Endothelial cell (in vitro differentiated cells): ENCODE measurements at places on chromosomes 5 and 9. TPM values are rescaled to one million over a fixed set of nuclear protein-coding genes. Genes with fewer than 3 reads are reported as not detected.

SPINK6 gene
- not detected for total RNA-seq

MCC gene
- total RNA-seq, result 22.7 TPM

ZMAT2 gene
- total RNA-seq, result 51.0 TPM

NME5 gene
- total RNA-seq, result 0.82 TPM

TDRD7 gene
- total RNA-seq, result 17.5 TPM

SPINK13 gene
- not detected for total RNA-seq

GNPDA1 gene
- 59.5 TPM for total RNA-seq

- DNase-seq, result no peak
Observed at GRCh38 chr5:3642231-3642630, 46.6 kb downstream of the IRX1 start.

DNA sequence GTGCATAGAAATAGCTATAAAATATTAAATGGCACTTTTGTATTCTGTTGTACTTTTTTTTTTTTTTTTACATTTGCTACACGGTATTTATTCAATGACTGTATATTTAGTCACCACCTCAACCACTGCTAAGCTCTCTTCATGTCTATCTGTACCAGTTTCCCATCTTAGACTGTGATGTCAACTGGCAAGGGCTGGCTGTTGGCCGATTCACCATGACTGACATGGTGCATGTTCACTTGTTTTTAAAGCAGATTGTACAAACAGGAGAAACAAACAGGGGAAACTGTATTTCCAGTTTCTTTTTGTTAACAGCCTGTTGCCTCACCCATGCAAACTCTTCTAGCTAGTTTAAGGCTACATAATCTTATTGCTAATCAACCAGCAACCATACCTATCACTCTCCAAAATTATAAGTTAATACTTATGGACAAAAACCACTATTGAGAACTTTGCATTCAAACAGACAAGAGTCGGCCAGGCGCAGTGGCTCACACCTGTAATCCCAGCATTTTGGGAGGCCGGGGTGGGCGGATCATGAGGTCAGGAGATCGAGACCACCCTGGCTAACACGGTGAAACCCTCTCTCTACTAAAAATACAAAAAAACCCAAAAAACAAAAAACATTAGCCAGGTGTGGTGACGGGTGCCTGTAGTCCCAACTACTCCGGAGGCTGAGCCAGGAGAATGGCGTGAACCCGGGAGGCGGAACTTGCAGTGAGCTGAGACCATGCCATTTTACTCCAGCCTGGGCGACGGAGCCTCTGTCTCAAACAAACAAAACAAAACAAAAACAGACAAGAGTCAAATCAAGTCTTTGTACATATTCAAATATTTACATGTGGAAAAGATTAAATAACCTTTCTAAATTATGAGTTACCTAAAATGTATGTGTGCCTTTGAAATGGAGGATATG is 13.2 kb downstream of the ZFAND5 start:
- no peak for DNase-seq

DNA sequence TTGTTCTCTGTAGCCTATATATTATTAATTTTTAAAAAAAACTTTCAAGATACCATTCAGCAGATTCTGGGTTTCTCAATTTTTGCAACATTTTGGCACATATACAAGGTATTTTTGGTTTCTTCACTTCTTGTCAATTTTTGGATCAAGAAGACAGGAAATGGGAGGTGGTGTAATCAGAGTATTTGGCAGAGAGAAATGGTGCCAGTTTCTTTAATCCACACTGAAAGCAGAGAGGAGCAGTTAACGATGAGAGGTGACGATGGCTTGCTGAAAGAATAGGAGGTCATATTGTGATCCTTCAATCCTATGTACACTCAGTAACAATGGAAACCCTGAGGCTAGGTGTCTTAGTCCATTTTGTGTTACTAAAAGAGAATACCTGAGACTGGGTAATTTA is 16.4 kb downstream of the NNT start:
- no peak for DNase-seq

GRCh38 chr9:2299843-2300205 is 284.7 kb downstream of the SMARCA2 start:
- DNase-seq, result no peak

GRCh38 chr5:131488463-131488862 is 146.6 kb downstream of the RAPGEF6 start:
- no peak for DNase-seq

GRCh38 chr5:77360973-77361372 is 131.1 kb downstream of the WDR41 start:
- no peak for DNase-seq

- DNase-seq, result no peak
Observed at GRCh38 chr9:99162759-99163364, 57.9 kb downstream of the TGFBR1 start.

- peak; percentile 78 for DNase-seq
Observed at GRCh38 chr9:114405294-114406034, 17.7 kb upstream of the AKNA start.

GRCh38 chr5:86565197-86565789 is 52.4 kb upstream of the COX7C start:
- DNase-seq, result no peak

DNA sequence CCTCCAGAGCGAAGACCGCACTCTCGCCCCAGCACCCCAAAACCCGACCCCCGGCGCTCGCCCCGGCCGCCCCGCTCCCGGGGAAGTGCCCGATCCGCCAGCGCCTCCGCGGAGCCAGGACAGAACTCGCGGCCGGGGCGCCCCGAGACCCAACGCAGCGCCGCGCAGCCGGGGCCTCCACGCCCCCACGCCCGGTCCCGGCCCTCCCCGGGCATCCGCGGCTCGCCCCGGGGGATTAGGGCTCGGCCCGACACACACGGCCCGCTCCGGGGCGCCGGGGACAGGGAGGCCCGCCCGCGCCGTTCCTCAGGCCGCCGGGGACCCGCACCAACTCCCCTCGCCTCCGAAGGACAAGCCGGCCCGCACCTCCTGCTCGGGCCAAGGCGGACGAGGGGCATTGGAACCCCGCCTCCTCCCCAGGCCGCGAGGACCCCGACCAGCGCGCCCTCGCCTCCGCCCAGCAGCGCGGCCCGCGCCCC is 544 bp downstream of the FNBP1 start:
- DNase-seq, result peak; percentile 36

GRCh38 chr5:172648755-172649154 is 7.7 kb downstream of the NEURL1B start:
- DNase-seq, result no peak

DNA sequence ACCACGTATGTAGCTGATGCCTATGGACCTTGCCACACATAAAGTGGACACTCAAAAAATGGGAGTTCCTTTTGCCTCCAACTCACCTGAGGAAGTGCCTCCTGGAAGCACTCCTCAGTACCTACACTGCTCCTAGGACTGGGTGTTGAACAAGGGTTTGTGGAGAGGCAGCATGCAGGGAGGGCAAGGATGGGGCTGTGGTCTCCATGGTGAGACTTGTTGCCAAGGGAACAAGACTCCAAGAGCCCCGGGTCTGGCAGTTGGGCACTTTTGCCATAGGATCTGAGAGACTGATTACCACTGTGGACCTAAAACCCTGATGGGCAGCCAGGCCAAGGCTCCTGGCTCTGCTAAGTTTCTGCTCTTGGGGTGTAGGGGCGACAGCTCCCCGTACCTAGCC is 6.9 kb upstream of the NR5A1 start:
- DNase-seq, result no peak

DNA sequence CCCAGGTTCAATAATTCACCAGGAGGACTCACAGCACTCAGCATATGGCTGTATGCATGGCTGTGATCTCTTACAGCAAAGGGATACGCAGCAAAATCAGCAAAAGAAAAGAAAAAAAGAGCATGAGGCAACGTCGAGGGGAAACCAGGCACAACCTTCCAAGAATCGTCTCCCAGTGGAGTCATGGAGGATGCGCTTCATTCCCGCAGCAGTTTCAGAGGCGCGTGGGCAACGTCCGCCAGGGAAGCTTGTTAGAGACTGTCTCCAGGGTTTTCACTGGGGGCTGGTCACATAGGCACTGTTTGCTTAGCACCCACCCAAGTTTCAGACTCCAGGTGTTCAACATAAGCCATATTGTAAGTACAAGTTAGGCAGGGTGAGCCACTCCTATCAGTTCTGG is 44.6 kb downstream of the NSG2 start:
- no peak for DNase-seq

DNA sequence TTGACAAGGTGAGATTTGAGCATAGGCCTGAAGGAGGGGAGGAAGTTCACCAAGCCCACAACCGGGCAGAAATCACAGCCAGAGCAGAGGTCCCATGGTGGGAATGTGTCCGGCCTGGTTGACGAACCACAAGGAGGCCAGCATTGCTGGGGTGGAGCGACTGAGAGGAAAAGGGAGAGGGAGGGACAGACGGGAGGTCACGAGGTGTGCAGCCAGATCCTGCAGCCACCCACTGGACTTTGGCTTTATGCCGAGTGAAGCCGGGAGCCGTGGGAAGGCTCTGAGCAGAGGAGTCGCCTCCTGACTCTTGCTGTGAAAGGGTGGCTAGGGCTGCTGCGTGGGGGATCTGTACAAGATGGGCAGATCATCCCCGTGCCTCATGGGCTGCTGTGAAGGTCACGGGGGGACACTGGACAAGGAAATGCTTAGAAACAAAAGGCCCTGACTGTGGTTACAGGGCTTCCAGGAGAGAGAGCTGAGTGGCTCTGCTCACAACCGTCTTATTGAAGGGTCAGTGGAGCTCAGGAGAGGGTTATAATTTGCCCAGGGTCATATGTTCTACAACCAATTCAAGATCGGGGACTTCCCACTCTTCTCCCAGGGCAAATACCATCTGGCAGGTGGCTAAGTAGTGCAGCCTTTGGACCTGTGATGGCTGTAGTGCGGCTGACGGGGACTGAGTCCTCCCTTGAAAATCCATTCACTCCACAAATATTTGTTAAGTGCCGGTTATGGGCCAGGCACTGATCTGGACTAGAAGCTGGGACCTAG is 15.6 kb upstream of the CD74 start:
- no peak for DNase-seq

- no peak for DNase-seq
Observed at GRCh38 chr5:172828911-172829431, 5.1 kb upstream of the ERGIC1 start.

DNA sequence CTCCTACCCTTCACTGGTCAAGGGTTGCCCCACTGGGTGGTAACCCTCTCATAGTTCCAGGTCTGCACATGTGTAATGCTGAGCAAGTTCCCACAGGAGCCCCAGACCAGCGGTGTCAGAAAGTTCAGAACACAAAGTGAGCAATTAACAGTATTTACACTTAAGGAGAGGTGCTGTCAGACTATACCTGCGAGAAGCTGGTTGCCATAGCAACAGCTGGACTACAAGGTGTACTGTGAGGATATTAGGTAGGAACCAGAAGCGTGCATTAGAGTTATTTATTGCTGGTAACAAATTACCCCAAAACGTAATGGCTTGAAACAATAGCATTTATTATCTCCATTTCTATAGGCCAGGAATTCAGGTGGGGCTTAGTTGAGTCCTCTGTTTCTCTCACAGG is 317.0 kb upstream of the RPS23 start:
- no peak for DNase-seq

DNA sequence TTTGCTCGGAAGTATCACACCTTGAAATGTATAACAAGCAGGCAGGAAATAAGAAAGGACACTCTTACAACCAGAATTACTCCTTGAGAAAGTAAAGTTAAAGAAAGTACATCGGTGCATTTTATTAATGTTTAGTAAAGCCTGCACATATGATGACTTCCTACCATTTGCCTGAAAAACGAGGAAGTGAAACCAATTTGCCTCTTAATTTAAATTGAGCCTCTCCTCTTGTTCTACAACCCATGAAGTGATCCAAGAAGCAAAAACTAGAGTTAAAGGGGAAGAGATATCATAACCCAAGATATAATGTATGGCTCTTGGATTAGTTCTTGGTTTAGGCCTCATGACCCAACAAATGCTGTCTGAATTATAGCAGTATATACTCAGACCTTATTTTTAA is 95.6 kb downstream of the GNAQ start:
- no peak for DNase-seq

DNA sequence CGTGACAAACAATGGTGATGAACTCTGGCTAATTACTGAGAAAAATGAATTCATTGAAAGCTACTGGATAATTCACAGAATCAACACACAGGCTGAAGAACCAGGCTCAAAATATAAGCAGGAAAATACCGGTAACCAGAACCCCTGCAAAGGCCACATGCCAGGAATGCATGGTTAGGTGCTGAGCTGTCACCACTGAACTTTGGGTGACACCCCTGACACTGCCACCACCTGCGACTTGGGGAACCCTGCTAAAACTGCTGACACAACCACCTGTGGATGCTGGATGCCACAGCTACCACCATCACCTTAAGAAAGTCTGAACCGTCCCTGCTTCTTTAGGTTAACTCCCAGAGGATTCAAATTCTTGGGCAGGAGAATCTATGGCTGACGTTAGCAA is 72.0 kb upstream of the NR4A3 start:
- DNase-seq, result no peak

GRCh38 chr9:75552941-75553340 is 337.5 kb upstream of the PCSK5 start:
- DNase-seq, result no peak

GRCh38 chr9:129836311-129837007 is 1.2 kb downstream of the USP20 start:
- DNase-seq, result no peak

DNA sequence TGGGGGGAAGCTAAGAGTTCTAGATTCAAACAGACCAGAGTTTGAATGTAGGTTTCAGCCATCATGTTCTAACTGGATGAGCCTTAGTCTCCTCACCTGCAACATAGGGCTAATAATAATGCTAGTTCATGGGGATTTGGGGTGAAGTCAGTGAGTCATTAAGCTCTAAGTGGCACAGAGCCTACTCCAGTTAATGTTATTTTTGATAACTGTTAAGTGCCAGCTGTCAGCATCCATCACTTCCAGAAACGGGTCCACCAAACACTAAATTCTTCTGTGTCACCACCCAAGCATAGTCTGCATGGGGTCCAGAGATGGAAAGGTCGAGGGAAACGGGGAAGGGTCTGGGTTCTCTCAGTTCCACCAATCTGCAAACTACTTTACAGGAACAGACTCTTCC is 1.8 kb upstream of the TSC1 start:
- DNase-seq, result no peak

- DNase-seq, result peak; percentile 64
Observed at GRCh38 chr5:179974946-179975712, 67.4 kb upstream of the TBC1D9B start.

- no peak for DNase-seq
Observed at GRCh38 chr5:133807348-133807747, 161.1 kb downstream of the C5orf15 start.

GRCh38 chr9:35835766-35836165 is 6.7 kb downstream of the TMEM8B start:
- no peak for DNase-seq

DNA sequence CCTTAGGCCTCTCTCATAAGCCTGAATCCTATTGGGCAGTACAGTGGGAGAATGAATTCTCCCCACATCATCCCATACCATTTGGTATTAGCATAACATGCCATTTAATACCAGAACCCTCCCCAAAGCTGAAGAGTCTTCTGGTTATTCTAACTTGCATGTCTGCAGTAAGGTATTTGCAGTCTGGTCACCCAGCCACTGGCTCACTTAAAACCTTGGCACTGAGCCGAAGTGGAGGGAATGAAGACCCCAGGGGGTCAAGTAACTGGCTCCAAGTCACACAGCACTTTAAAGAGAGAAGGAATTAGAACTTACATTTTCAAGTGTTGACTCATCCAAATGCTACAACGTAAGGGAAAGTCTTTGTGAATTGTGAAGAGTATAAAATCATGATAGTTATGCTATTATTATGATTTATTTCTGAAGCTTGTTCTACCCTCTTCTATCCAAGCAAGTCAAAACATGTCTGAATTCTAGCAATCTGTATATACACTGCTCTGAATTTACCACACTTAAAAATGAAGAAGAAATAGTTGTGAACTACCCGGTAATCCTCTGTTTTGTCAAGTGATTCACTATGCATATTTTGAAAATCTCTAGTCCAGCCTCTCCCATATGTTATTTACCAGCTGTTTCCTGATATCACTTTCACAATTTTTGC is 28.5 kb downstream of the GLRA1 start:
- DNase-seq, result no peak
